Coronary artery (tissue), 2 donors: ENCODE measurements at places on chromosomes 1 and 21.

- DNase-seq, result no peak
These were observed 4.1 kb upstream of the CFAP107 start for GRCh38 chr1:12741946-12742345.

DNA sequence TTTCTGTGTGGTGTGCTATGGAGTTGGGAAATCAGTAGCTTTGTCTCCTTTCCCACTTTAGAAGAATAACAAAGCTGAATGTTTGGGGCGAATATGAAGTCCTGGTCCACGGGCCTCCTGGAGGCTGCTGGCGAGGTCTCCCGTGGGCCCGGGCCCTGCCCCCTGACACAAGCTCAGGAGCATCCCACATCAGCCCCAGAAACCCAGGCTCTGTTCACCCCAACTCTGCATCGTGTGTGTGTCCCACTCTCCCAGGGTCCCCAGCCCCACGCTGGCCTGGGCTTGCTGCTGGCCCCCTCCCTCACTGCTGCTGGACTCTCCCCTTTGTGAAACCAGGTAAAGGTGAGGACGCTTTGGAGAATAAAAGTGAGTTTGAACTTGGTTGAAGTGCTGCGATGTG lies 8.1 kb downstream of the PRDM16 start:
- DNase-seq, result no peak

DNA sequence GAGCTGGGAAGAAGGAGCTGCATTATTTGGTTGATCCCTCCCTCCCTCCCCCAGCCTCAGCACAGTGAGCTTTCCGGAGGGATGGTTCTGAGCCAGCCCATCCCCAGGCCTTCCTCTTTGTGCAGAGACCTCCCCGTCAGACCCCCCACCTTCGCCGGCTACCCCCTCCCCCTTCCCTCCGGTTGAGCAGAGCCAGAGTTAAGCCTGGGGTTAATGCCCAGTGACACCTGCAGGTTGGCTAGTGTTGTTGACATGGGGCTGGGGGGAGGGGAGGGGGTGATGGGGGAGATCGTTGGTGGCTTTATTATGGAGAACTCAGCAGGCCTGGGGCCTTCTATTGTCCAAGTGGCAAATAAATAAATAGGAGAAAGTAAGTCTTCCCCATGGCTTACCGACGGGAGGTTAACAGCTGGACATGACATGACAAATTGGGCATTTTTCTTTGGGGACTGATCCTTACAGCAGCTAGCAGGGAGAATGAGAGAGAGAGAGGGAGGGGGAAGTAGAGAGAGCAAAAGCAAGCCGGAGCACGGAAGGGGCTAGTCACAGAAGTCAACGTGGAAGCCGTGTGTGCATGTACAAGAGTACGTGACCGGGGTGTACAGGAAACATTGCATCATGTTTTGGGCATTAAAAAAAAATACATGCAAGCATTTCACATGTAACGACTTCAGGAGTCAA lies 131.1 kb downstream of the TMEM53 start:
- DNase-seq, result no peak

DNA sequence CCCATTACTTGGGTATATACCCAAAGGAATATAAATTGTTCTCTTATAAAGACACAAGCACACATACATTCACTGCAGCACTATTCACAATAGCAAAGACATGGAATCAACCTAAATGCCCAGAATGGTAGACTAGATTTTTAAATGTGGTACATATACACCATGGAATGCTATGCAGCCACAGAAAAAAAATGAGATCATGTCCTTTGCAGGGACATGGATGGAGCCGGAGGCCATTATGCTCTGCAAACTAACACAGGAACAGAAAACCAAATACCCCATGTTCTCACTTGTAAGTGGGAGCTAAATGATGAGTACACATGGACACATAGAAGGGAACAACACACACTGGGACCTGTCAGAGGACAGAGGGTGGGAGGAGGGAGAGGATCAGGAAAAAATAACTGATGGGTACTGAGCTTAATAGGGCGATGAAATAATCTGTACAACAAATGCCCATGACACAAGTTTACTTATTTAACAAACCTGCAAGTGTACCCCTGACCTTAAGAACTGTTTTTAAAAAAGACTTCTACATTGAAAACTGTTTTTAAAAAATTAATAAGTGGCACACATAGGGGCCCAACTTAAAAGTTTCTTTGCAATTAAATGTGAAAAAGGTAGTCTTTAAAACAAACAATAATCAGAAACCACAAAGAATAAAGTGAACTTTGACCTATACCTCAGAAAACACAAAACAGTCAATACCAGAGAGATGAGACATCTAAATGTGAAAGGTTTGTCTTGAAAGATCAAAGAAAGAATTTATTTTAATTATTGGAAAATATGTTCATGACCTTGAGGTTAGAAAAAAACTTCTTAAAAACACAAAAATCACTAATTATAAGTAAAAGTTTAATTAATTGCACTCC lies 75.2 kb downstream of the CDC42BPA start:
- no peak for DNase-seq

DNA sequence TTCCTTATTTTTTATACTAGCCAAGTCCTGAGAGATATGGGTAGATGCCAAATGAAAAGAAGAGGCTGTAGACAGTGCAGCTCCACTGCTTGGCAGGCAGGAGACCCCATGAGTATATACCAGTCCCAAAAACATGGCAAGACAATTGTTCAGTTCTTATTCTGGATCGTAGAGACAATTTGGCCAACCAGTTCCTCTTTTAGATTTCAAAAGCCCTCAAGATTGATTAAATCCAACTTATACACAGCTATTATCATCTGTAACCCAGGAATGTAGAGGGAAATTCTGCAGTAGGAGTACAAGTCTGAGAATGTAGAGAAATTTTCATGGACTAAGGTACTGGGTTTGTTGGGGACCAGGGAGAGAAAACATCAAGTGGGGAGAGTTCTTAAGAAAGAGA lies 50.3 kb downstream of the ATP6V1G3 start:
- DNase-seq, result no peak

- DNase-seq, result no peak
These were observed 39.5 kb upstream of the NEK7 start for GRCh38 chr1:198117267-198117666.

- no peak for DNase-seq
These were observed 479 bp downstream of the RGS16 start for GRCh38 chr1:182603646-182604174.

DNA sequence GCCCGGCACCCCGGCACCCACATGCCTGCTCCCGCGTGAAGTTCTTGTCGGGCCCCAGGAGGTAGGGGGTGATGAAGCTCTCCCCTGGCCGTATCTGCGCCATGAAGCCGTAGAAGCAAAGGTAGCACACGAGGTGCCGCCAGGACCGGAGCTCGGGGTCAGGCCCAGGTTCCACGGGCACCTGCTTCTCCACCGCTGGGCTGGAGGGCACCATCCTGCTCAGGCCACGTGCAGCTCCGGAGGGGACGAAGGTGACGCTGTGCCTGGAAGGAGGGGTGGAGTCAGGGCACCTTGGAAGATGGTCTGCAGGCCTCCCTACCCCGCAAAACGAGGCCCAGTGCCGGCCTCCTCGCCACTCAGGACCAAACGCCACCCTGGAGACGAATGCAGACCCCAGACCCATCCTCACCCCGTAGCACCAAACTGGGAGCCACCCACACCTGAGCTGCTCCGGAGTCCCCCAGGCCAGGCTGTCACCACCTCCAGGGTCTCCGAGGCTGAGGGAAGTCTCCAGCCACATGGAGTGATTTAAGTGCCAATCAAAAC lies 4.4 kb downstream of the SLC19A1 start:
- DNase-seq, result no peak

DNA sequence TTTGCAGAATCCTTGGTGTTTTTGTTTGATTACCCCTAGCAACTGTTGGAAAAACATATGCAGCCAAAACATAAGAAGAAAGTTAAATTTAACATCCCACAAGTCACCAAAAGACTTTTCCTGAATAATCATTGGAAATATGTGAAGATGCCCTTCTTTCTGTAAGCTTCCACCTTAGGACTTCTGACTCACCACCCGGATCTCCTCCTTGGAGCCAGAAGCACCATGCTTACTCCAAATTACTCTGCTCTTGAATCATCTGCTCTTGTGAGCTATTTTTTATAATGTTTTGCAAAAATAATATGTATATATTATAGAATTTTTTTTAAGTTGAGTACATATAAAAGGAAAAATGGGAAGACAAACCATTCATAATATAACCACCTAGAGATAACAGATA lies 391.7 kb downstream of the KCTD3 start:
- no peak for DNase-seq

- DNase-seq, result peak; percentile 69
These were observed 4.4 kb downstream of the S100A8 start for GRCh38 chr1:153386500-153386901.

DNA sequence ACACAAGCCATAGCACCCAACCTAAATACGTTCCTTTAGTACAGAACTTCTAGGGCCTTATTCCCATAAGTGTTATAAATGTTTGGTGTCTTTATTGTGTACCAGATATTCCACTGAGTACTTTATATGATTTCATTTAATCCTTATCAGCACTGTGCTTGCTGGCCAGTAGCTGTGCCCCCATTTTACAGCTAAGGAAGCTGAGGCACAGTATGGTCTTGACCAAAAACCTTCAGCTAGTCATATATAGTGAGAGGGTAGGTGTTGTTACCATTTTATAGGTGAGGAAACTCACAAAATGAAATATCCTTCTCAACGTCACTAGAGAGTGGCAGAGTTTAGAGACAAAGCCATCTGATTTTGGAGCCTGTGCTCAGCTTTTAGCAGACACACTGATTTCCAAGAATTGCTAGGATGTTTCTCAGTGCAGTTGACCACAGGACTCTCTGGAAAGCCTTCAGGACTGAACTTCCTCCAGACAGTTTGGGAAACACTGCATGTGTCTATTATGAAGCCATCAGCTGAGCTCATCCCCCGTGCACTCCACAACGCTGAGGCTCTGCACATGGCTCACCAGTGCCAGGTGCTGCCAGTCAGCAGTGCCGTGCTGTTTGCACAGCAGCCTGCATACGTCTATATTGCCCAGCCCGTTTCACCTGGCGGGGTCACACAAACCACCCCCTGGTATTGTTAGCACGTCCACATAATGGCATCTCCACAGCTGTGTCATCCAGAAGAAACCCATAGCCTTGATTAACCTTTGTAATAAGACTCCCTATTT lies 15.4 kb downstream of the NPPA start:
- DNase-seq, result no peak

- no peak for DNase-seq
These were observed 263.0 kb downstream of the TNR start for GRCh38 chr1:175480343-175480822.

GRCh38 chr1:207218512-207219362 lies 102.7 kb upstream of the CD55 start:
- no peak for DNase-seq

- DNase-seq, result no peak
These were observed 123.5 kb upstream of the MAGI3 start for GRCh38 chr1:113266788-113267187.

DNA sequence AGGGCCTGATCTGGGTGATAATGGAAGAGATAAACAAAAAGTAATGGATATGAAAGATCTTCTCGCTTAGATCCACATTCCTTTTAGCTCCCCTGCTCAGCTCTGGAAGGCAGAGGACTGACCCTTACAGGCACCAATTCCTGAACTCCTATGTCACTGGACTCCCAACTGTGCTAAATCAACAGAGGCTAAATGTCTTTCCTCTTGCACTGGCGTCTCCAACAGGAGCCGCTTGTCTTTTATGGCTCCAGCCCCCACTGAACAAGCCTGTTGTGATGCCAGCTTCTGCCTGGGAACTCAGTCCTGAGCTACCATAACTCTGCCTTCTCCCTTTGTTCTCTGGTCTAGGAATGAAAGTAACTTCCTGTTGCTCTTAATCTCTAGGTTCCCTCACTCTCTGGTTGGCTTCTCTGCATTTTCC lies 142.1 kb upstream of the COL11A1 start:
- no peak for DNase-seq

GRCh38 chr1:168097921-168098528 lies 38.7 kb downstream of the GPR161 start:
- DNase-seq, result peak; percentile 65

GRCh38 chr1:187634940-187635339 lies 806.2 kb downstream of the PLA2G4A start:
- DNase-seq, result no peak

DNA sequence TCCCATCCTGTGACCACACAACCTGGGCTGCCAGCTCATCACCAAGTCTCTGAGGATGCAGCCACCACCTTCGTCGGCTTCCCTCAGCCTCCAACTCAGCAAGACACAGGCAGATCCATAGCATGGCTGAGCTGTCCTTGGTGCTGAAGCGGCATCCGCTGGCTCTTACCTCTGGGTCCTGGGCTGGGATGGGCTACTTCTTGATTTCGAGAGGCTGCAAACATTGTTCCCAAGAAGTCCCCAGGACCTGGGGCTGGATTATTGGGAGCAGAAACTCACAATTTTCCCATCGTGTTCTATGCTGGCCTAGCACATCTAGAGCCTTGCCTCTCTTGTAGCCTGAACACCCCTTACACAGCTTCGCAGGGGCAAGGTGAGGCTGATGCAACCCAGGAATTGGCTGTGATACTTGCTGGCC lies 24.9 kb upstream of the C1QA start:
- no peak for DNase-seq

- DNase-seq, result no peak
These were observed 52.3 kb upstream of the SIPA1L2 start for GRCh38 chr1:232682248-232682647.

GRCh38 chr1:11158720-11159321 lies 30.3 kb upstream of the ANGPTL7 start:
- no peak for DNase-seq

GRCh38 chr1:58902830-58903513 lies 119.1 kb upstream of the JUN start:
- DNase-seq, result no peak

DNA sequence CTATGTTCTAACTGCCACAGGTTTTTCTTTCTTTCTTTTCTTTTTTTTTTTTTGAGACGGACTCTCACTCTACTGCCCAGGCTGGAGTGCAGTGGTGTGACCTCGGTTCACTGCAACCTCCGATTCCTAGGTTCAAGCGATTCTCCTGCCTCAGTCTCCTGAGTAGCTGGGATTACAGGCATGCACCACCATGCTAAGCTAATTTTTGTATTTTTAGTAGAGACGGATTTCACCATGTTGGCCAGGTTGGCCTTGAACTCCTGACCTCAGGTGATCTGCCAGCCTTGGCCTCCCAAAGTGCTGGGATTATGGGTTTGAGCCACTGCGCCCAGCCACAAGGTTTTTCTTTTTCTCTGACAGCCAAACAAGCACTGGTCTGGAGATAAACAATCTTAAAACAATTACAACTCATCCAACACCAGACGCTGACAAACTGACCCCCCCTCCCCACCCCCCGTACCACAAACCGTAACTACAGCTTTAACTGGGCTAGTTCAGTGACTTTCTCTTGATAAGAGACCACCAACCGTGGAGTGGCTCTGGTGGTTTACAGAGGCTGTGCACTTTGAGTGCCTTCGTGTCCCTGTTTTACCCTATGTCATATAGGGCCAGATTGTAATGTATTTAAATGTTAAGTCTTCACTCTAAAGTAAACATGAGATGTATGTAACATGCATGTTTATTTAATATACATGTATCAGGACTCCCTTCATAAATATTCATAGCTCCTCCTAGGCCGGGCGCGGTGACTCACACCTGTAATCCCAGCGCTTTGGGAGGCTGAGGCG lies 19.5 kb upstream of the PUM1 start:
- DNase-seq, result no peak

- DNase-seq, result no peak
These were observed 60.9 kb upstream of the C1orf105 start for GRCh38 chr1:172359491-172359999.
